Activated CD4-positive, CD25-positive, alpha-beta regulatory T cell (primary cell): ENCODE measurements at places on chromosomes 5 and 9.

- DNase-seq: no peak
These were observed 7.6 kb downstream of the OLFML2A start for GRCh38 chr9:124784509-124784908.

GRCh38 chr5:139650031-139650688, 2.0 kb downstream of the CXXC5 start:
- no peak for DNase-seq

- DNase-seq: no peak
These were observed 891 bp downstream of the PCDHGB2 start for GRCh38 chr5:141360685-141361084.

GRCh38 chr9:126363847-126364671, 37.4 kb downstream of the MVB12B start:
- DNase-seq: no peak

GRCh38 chr5:141788296-141788970, 89.8 kb downstream of the PCDH1 start:
- no peak for DNase-seq

DNA sequence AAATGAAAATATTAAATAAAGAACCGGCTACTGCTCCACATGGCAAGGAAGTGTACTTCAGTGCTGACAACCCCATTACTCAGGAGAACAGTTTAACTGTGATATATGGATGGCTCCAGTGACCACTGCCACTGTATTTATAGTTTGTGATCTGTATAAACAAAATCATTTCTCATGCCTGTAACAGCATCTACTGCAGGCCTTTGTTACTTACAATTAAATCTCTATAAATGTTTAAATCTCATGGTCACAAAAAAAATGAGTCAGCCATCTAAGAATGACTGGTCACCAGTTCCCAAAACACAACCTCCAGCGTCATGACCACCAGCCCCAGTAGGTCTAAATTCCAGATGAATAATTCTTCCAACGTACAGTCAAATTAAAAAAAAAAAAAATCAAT, 24.6 kb downstream of the SERINC5 start:
- no peak for DNase-seq

- no peak for DNase-seq
These were observed 181.7 kb downstream of the GAPVD1 start for GRCh38 chr9:125443367-125443766.

GRCh38 chr9:137317021-137317717, 15.1 kb upstream of the NRARP start:
- no peak for DNase-seq

GRCh38 chr9:99866398-99866797, 40.1 kb upstream of the STX17 start:
- no peak for DNase-seq

GRCh38 chr9:131060900-131061630, 35.3 kb upstream of the AIF1L start:
- DNase-seq: no peak

- no peak for DNase-seq
These were observed 598.8 kb upstream of the BRINP1 start for GRCh38 chr9:119967867-119968535.

DNA sequence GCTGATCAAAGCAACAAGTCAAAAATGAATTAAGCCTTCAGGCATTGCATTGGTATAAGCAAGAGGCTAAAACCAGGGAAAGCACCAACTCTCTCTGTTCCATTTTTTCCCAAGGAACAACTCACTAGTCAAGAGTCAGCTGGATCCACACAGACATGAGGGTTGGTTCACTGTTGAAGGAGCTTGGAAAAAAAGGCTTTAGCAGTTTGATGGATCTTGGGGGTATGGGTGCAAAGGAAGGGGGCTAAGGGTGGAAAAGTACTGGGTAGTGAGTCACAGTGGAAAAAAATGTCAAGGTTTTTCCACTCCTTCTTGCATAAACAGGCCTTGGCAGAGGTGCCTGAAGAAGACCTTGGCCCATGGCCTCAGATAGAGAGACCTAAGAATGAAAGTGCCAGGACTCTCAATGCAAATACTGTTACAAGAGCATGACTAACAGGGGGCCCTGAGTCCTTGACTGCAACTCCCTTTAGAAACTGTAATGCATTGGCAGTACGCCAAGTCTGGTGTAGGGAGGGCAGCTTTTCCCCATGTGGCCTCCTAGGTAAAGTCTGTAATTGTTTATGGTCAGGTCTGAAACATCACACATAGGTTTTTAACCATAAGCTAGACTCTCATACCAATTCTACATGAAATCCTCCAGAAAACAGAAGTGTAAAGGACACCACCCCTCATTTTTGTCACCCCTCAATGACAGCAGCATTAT, 23.7 kb downstream of the ACTL7A start:
- no peak for DNase-seq

GRCh38 chr5:140609126-140609525, 23.8 kb downstream of the CD14 start:
- DNase-seq: no peak

GRCh38 chr5:27944471-27944870, 906.1 kb upstream of the CDH9 start:
- DNase-seq: no peak
